ENCODE measurements at places on chromosomes 3 and 15. TPM values are rescaled to one million over a fixed set of nuclear protein-coding genes. Genes with fewer than 3 reads are reported as not detected.

GATA2 gene
- total RNA-seq = 31.4 TPM

GRCh38 chr3:175737646-175738572 lies 878.8 kb downstream of the NAALADL2 start:
- H3K27me3 ChIP-seq = no peaks in the 10 kb centered on the region
- H3K4me1 ChIP-seq = no peaks in the 10 kb centered on the region
- H3K4me3 ChIP-seq = no peak overlapping the region

DNA sequence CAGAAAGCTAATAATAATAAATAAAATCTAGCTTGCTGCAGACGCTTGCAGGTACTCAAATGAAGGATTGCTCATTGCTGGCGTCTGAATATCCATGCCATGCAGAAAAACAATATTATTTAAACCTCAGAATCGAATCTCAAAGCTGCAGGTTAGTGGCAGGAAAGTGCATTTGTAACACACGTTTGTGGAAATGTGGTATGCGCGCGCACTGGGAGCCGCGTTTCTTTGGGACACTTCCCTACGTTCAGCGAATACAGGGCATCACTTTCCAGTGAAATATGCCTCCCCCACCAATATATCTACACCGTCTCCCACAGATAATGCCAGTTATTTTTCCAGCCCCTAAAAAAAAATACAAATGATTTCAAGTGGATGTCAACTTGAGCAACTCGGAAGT lies 37.1 kb downstream of the ZIC4 start:
- H3K4me3 ChIP-seq = no peak overlapping the region
- H3K27ac ChIP-seq = no peak overlapping the region
- H3K27me3 ChIP-seq = peaks cover 78% of the 10 kb centered on the region
- H3K36me3 ChIP-seq = no peaks in the 10 kb centered on the region

DNA sequence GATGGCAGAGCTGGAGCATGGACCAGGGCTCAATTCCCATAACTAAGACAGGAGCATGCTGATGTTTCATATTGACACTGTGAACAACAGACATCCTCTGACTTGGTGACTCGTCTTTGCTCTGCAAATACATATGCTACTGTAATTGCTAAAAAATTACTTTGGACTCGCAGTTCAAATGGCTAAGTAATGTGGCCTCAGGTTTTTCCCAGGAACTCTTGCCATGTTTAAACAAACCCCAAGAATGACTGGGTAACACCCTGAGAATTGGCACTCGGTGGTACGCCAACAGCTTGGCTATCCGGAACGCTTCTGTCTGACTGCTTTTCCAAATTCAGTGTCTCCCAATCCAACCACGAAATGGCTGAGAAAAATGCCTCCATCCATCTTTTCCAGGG lies 456.7 kb upstream of the THBS1 start:
- no peak for DNase-seq
- peaks cover 14% of the 10 kb centered on the region for H3K4me1 ChIP-seq
- H3K27ac ChIP-seq = no peak overlapping the region
- H3K4me3 ChIP-seq = no peak overlapping the region

GRCh38 chr3:23826382-23827064 lies 20.8 kb downstream of the UBE2E1 start:
- H3K36me3 ChIP-seq = no peaks in the 10 kb centered on the region
- H3K27me3 ChIP-seq = no peaks in the 10 kb centered on the region
- H3K4me1 ChIP-seq = peaks cover 10% of the 10 kb centered on the region
- H3K27ac ChIP-seq = no peak overlapping the region
- DNase-seq = peak; percentile 76

GASK1A gene
- 7.3 TPM for total RNA-seq

CMTM7 gene
- 38.2 TPM for total RNA-seq

- no peaks in the 10 kb centered on the region for H3K4me1 ChIP-seq
- no peaks in the 10 kb centered on the region for H3K36me3 ChIP-seq
- no peak for DNase-seq
- H3K27me3 ChIP-seq = no peaks in the 10 kb centered on the region
These were observed 87.6 kb downstream of the FOXP1 start for GRCh38 chr3:71495708-71496472.

GRCh38 chr3:14847613-14848541 lies 29.1 kb downstream of the FGD5 start:
- H3K36me3 ChIP-seq = no peaks in the 10 kb centered on the region
- H3K27ac ChIP-seq = no peak overlapping the region
- no peaks in the 10 kb centered on the region for H3K27me3 ChIP-seq
- H3K4me1 ChIP-seq = peaks cover 15% of the 10 kb centered on the region

- no peaks in the 10 kb centered on the region for H3K36me3 ChIP-seq
- H3K4me1 ChIP-seq = no peaks in the 10 kb centered on the region
- H3K4me3 ChIP-seq = no peak overlapping the region
- DNase-seq = no peak
- H3K27ac ChIP-seq = no peak overlapping the region
These were observed 106.0 kb upstream of the MRPL3 start for GRCh38 chr3:131608741-131609140.

DNA sequence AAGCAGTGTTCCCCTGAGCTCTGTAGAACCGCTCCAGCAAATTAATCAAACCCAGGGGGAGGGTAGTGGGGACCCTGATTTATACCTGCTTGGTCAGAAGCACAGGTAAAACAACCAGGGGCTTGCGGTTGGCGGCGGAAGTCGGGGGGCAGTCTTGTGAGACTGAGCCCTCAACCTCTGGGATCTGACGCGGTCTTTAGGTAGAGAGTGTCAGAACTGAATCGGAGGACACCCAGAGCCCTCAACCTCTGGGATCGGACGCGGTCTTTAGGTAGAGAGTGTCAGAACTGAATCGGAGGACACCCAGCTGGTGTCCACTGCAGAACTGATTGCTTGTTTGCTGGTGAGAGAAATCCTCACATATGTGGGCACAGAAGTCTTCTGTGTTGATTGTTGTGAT lies 12.9 kb upstream of the PAQR5 start:
- peaks cover 4% of the 10 kb centered on the region for H3K4me1 ChIP-seq
- H3K27me3 ChIP-seq = no peaks in the 10 kb centered on the region
- no peaks in the 10 kb centered on the region for H3K36me3 ChIP-seq
- no peak overlapping the region for H3K27ac ChIP-seq
- H3K4me3 ChIP-seq = no peak overlapping the region

PTPRG gene
- 154 TPM for total RNA-seq

- no peaks in the 10 kb centered on the region for H3K4me1 ChIP-seq
- H3K4me3 ChIP-seq = no peak overlapping the region
- no peak overlapping the region for H3K27ac ChIP-seq
- DNase-seq = no peak
- no peaks in the 10 kb centered on the region for H3K27me3 ChIP-seq
These were observed 18.8 kb downstream of the ACKR4 start for GRCh38 chr3:132615881-132616280.

CHST2 gene
- total RNA-seq = 6.0 TPM

DNA sequence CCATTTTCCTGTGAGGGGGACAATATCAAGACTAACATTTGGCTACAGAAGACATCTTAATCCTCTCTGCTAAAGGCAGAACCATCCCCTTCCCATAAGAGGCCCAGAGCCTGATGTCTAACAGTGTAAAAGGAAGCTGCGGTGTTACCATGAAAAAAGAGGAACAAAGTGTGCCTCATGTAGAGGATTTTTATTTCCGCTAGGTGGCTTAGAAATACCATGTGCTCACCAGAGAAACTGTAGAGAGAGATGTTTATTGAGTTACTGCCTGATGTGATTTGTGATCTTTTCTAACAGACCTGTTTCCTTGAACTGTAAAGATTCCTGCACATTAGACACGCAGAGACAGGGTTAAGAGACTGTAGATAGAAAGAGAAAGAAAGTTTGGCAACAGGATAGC lies 22.0 kb downstream of the OR5H15 start:
- H3K4me3 ChIP-seq = no peak overlapping the region
- H3K36me3 ChIP-seq = no peaks in the 10 kb centered on the region
- DNase-seq = no peak
- H3K27me3 ChIP-seq = no peaks in the 10 kb centered on the region
- H3K27ac ChIP-seq = no peak overlapping the region
- no peaks in the 10 kb centered on the region for H3K4me1 ChIP-seq

CP gene
- total RNA-seq = 72.1 TPM

DNA sequence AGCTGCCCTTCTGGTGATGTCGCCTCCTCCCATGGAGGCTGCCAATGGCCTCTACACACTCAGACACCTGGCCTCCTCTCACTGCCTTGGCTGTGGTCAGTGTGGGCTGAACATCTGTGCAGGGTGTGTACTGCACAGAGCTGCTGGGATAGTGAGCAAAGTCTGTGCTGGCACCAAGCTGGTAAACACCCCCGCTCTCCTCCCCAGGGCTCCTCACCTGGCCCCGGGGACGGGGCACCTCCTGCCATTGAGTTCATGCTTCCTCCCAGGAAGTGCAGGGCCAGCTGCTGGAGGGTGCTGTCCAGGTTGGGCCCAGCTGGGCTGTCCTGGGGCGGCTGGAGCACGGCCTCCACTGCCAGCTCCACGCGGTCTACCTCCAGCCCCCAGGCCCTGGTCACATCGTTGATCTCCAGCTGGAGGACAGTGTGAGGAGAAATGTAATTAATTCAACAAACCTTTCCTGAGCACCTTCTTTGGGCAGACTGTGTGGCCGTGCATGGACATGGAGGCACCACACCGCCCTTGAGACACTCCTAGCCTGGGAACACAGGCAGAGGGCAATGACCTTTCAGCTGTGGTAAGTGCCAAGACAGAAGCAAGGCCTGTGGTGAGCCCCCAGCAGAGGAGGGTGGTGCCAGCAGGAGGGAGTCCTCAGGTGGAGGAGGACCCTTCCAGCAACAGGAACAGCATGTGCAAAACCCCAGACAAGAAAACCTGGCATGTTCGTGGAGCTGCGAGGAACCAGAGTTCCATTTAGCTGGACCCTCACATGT lies 6.8 kb downstream of the STOML1 start:
- H3K4me3 ChIP-seq = no peak overlapping the region
- DNase-seq = no peak
- peaks cover 14% of the 10 kb centered on the region for H3K4me1 ChIP-seq
- no peaks in the 10 kb centered on the region for H3K27me3 ChIP-seq
- no peaks in the 10 kb centered on the region for H3K36me3 ChIP-seq
- no peak overlapping the region for H3K27ac ChIP-seq

ADAMTSL3 gene
- total RNA-seq = 23.4 TPM

CASR gene
- total RNA-seq = 72.8 TPM

GRCh38 chr3:13709706-13710105 lies 160.8 kb downstream of the FBLN2 start:
- no peaks in the 10 kb centered on the region for H3K27me3 ChIP-seq
- no peaks in the 10 kb centered on the region for H3K36me3 ChIP-seq
- no peak for DNase-seq
- no peak overlapping the region for H3K4me3 ChIP-seq

DNA sequence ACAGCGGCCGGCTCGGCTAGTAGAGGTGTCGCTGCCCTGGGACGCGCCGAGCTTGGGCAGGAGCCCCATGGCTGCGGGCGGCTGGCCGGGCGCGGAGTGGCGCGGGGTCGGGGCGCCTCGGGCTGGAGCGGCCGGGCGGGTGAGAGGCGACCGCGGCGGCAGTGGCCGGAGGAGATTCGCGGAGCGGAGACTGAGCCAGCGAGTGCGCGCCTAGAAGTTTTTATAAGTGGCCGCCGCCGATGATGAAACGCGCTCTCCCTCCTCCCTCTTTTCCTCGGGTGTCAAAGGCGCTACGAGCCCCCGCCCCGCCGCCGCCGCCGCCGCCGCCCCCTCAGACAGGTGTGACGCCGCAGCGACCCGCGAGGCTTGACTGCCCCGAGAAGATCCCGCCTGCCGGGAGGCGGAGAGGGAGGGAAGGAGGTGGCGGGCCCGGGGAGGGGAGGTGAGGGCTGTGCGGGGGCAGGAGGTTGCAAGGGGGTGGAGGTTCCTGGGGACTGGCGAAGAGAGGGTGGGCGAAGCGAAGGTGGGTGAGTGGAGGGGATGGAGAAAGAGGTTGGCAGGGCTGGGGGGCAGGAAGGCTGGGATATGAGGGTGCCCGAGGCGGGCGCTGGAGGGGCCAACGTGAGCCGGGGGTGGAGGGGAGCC lies at the start of gene SLCO2A1:
SLCO2A1 (minus strand) TSS at position 192 of the 645 bp plus-strand sequence; CDS start at position 69, 123 bp downstream.
- no peaks in the 10 kb centered on the region for H3K27me3 ChIP-seq
- peak within 1 kb of the TSS; percentile 76 for H3K4me3 ChIP-seq
- H3K4me1 ChIP-seq = no peaks in the 10 kb centered on the region
- H3K27ac ChIP-seq = peak within 1 kb of the TSS; percentile 72

EFHB gene
- total RNA-seq = 2.1 TPM

TMEM44 gene
- total RNA-seq = 15.7 TPM

- H3K4me3 ChIP-seq = no peak overlapping the region
- no peak overlapping the region for H3K27ac ChIP-seq
- DNase-seq = no peak
- H3K36me3 ChIP-seq = peaks cover 9% of the 10 kb centered on the region
- H3K4me1 ChIP-seq = no peaks in the 10 kb centered on the region
These were observed 58.1 kb downstream of the SLC6A6 start for GRCh38 chr3:14460342-14461005.

DNA sequence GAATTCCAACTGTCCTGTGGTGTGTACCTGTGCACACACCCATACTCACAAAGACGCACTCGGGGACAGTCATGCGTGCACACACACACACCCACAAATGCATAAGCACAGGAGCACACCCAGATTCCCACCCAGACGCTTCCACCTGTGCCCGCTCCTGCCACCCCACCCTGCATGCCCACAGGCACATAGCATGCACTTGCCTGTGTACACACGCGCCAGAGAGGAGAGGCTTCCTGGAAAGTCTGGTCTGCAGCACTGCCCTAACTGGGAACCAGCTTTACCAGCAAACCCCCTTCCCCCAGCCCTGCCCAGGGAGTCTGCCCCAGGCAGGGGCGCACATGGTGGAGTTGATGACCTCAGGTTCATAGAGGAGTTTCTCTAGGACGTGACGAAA lies 246.2 kb downstream of the UACA start:
- no peak for DNase-seq
- H3K27ac ChIP-seq = no peak overlapping the region
- no peaks in the 10 kb centered on the region for H3K4me1 ChIP-seq
- H3K4me3 ChIP-seq = no peak overlapping the region

DNA sequence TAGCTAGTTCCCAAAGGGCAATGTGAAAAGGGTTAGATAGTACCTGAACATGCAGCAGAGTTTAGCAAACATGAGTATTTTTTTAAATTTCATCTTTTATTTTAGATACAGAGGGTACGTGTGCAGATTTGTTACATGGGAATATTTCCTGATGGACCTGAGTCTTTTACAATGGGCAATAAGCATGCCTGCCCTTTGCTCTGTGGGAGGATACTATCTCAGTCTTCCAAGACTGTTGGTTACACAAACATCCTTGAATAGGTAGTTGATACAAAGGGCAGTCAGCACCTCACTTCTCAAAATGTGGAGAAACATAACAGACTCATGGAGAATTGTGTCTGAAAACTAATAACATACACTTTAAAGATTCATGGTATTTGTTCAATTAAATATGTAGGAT lies 103.3 kb downstream of the GOLIM4 start:
- H3K27ac ChIP-seq = no peak overlapping the region
- no peak for DNase-seq
- no peaks in the 10 kb centered on the region for H3K4me1 ChIP-seq
- no peaks in the 10 kb centered on the region for H3K36me3 ChIP-seq
- H3K27me3 ChIP-seq = no peaks in the 10 kb centered on the region

- H3K27ac ChIP-seq = peak overlapping the region; percentile 41
- H3K4me3 ChIP-seq = no peak overlapping the region
- no peaks in the 10 kb centered on the region for H3K4me1 ChIP-seq
- no peaks in the 10 kb centered on the region for H3K36me3 ChIP-seq
These were observed 129.9 kb downstream of the VGLL4 start for GRCh38 chr3:11513817-11514135.

GRCh38 chr3:12318758-12319621 lies 30.1 kb downstream of the PPARG start:
- H3K4me1 ChIP-seq = no peaks in the 10 kb centered on the region
- H3K36me3 ChIP-seq = no peaks in the 10 kb centered on the region
- DNase-seq = no peak
- H3K27ac ChIP-seq = peak overlapping the region; percentile 54
- H3K27me3 ChIP-seq = no peaks in the 10 kb centered on the region

GRCh38 chr3:194250098-194251002 lies 100.8 kb downstream of the CPN2 start:
- no peaks in the 10 kb centered on the region for H3K36me3 ChIP-seq
- no peaks in the 10 kb centered on the region for H3K27me3 ChIP-seq
- H3K27ac ChIP-seq = no peak overlapping the region

Measured in kidney (tissue), 22 donors.